ENCODE measurements at places on chromosomes 2 and 18.

DNA sequence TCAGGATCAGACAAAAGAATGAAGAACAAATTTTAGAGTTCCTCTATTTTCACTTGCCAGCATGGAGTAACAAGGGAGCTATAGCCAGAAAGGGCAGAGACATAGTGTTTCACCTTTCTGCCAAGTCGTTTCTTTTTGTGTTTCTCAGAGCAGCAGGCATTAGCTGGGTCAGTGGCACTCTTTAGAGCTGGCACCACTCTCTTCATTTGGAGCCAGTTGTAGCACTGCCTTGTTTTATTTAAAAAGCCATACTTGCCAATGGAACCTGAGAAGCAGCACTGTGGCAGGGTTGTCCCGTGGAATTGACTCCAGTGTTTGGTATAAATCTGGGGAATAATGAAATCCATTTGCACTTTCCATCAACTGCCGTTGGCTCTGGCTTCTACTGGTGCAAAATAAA is 64.0 kb downstream of the LRRTM4 start:
- DNase-seq = no peak

- no peak for DNase-seq
These were observed 504.9 kb downstream of the GALR1 start for GRCh38 chr18:77754475-77755044.

GRCh38 chr18:820591-821165 is 8.6 kb upstream of the YES1 start:
- DNase-seq = no peak

DNA sequence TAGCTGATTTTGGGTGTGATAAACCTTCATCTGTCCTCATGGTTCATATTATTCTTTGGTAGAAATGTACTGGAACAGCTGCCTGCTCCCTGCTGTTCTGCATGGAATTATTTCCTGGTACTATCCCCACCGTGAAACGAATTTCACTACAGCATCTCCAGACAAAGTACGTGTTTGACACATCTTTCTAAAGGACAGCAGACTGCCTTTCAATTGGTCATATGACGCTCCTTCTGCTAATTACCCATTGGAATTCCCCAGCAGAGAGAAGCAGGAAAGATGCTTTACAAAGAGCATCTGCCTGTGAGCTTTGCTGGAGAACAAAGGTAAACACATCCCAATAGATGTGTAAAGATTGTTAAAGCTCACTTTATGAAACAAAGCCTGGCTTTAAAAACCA is 4.4 kb upstream of the RFX8 start:
- DNase-seq = no peak

DNA sequence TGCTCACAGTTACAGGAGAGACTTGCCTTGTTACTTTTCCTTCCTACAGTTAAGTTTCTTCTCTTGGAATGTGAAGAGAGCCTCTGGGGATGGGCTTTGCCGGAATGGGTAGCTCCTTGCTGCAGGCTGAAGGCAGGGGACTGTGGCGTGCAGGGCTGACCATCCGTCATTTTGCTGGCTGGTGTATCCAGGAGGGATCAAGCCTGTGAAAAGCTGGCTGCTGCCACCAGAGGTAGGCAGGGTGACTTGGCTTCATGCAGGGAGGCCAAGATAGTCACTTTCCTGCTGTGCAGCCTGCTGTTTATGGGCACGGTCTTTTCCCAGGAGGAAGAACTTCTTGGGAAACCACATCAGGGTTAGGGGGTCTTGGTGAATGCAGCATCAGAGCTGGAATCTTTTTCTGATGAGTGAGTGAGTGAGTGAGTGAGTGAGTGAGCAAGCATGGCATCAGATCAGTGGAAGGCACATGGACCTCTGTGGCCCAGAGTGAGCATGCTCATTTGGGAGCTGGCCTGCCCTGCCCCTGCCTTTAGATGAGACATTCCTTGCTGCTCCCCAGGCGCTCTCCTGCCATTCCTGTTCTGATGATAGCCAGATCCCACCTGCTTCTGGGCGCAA is 33.0 kb downstream of the FHOD3 start:
- DNase-seq = no peak

DNA sequence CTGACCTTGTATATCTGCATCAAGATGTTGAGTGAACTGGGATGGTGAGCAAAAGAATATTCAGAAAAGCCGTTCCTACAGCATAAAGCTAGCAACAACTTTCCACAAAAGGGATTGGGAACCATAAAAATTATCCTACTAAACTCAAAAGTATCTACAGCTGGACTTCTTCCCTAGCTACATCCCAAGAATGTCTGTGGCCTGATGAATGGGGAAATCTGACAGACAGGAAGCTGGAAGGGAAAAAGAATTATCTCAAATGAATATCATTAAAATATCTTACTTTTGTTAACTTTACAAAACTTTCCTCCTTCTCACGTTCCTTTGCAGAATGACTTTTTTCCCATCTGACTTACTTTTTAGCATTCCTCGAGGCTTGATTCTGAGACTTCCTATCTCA is 150.9 kb downstream of the PDE11A start:
- DNase-seq = no peak

DNA sequence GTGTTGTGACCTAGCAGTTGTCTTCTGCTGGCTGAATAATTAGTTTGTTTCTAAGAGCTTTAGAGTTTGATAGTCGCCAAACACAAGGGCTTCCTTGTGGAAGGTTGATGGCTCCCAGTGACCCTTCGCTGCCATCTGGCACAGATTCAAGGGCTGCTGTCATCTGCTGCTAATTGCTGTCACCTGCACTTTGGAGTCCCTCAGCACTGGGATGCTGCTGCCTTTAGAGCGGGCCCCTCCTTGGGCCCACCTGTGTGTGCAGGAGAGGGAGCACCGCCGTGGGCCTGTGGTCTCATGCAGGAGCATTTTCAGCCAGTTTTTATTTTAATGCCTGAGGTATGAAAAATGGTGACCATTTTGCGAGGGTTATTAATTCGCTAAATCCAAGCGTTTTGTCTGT is 154.0 kb upstream of the NFATC1 start:
- DNase-seq = no peak

GRCh38 chr18:38966841-38967240 is 1401.2 kb upstream of the CELF4 start:
- no peak for DNase-seq

DNA sequence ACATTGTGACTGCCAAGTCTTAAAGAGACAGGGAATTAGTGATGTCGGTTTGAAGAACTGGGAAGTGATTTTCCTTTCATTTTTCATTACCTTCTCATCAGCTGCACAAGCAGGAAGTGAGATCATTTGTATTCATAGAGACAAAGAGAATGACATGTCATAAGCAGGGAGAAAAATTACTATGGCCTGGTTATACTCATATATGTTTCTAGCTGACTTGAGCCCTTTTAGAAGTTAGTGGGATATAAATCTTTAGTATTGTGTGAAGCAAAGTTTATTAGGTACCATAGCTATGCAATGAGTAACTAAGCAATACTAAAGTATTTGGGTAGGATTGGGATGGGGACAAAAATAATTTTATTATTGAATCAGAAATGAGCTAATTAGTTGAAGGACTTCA is 284.1 kb downstream of the PID1 start:
- DNase-seq = no peak

DNA sequence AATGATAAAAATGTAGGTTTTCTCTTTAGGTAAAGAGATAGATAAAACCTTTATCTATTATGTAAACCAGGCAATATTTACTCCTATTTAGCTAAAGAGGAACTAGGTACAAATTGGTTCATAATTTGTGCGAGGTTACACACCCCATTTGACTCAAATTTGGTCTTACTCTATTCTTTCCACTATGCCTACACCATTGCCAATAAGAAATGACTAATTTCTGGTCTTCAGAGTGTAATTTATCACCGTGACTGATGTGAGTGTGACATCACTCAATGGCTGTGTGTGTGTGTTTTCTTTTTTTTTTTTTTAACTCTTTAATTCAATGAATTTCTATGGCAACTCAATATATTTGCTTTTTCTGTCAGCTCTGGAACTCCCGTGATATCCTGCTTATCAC is 955.8 kb downstream of the TDRD15 start:
- no peak for DNase-seq

DNA sequence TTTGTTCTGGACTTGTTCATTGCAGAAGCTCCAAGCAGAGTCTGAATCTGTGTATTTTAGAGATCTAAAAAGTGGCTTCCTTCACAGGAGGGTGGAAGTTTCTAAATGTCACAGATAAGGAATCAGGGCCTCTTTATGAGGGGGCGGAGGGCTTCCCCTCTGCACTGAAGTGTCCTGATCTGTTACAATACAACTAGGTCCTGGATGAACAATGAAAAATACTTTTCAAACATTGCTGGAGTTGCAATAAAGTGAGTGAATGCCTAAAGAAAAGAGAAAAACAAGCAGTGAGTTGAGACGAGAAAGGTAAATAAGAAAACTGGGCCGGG is 179.3 kb upstream of the HDAC4 start:
- DNase-seq = no peak

- no peak for DNase-seq
These were observed 93.9 kb downstream of the EVA1A start for GRCh38 chr2:75466708-75467311.

GRCh38 chr2:167331636-167332232 is 443.5 kb downstream of the XIRP2 start:
- no peak for DNase-seq

DNA sequence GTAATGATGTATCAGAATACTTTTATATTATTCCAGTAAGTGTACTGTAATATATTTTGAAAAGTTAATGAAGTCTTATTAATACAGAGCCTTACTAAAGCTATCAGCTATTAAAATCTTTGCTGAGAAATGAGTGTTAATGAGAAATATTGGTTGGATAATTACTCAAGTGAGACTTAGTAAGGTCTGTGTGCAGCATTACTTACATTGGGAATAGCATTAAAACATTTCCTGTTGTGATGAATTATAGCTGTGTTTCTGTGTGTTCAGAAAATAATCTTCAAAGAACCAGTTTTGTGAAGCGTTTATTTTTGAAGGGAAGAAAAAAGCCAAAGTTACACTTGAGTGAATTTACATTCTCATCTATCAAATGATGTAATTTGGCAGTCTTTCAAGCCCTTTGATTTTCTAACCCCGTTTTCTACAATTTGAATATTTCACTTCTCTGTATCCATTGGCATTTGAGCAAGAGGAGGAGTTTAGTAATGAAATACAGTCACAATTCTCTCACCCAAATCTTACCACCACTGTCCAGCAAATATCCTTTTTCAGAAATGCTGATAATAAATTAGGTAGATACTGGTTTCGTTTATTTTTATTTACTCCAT is 123.5 kb upstream of the BOD1L2 start:
- DNase-seq = no peak

GRCh38 chr2:200765139-200765951 is 46.4 kb upstream of the BZW1 start:
- no peak for DNase-seq

DNA sequence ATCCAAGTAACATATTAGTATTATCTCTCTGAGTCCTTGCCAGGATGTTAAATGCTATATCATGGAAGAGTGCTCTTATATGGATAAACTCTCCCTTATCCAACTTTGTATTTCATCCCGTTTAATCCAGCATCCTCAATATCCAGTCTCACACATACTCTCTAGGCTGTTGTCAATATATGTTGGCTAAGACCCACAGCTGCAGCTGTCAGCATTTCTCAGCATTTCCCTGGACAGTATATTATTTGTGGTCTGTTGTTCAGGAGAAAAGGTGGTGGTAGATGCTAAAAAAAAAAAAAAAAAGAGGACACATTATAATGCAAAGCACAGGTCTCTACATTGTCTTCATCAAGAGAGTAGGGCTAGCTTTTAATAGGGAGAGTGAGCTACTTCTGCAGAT is 1368.0 kb upstream of the ZEB2 start:
- no peak for DNase-seq

- DNase-seq = no peak
These were observed 105.3 kb downstream of the GLI2 start for GRCh38 chr2:120840795-120841487.

DNA sequence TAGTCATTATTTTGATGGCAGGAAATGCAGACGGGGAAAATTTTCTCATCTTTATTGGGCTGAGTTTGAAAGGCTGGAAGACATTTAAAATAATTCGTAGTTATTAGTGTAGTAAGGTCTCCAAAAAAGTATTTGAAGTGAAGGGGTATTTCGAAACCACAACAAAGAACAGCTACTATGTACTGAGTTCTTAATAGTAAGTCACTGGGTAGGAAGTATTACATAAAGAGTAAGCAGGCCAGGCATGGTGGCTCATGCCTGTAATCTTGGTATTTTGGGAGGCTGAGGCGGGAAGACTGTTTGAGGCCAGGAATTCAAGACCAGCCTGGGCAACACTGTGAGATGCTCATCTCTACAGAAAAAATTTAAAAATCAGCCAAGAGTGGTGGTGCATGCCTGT is 113.6 kb downstream of the MEP1B start:
- DNase-seq = no peak

- no peak for DNase-seq
These were observed 1287.3 kb downstream of the CNTNAP5 start for GRCh38 chr2:125312342-125312741.

GRCh38 chr2:240466579-240467148 is 31.2 kb downstream of the GPC1 start:
- DNase-seq = no peak

DNA sequence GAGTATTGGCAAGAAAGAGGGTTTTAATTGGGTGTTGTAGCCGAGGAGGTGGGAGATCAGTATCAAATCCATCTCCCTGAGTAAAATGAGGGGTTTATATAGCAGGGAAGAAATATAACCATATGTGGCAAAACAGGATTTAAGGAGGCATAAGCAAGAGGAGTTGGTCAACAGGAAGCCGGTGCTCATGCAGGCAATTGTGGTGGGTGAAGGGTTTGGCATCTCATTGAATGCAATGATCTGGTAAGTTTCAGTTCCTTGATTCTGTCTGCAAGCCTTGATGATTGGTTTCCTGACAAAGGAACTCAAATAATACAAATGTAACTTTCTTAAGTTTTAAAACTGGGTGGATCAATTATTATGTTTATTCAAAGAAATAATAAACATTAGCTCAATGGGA is 564.4 kb upstream of the LINC00305 start:
- no peak for DNase-seq

GRCh38 chr2:39405364-39405763 is 31.7 kb downstream of the MAP4K3 start:
- no peak for DNase-seq

DNA sequence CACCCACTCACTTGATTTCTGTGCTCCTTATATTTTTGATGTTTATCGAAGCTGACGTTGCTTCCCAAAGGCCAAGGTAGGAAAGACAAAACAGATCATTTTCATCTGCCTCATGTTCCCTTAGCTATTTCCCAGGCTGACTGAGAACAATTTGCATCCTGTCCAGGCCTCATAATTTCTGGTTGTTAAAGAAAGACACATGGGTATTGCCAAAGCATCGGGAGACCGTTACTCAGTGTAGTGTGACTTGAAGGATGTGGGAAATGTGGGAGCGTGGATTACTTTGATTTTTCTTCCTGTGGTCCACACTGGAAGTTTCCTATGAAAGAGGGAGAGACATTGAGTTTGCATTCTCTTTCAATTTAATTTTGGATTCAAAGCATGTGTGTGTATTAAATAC is 204.6 kb downstream of the TRIB2 start:
- no peak for DNase-seq

GRCh38 chr18:12308386-12309100 is 502 bp downstream of the TUBB6 start:
- DNase-seq = no peak

- no peak for DNase-seq
These were observed 84.2 kb downstream of the ANTXR1 start for GRCh38 chr2:69097148-69097610.

All from stimulated activated CD4-positive, alpha-beta T cell treated with anti-CD3 and anti-CD28 coated beads, Interleukin-1b, Interleukin-23, amount 100 ng/mL, for 1 hour (primary cell).